ENCODE measurements at places on chromosomes 2 and 18. TPM values are rescaled to one million over a fixed set of nuclear protein-coding genes. Genes with fewer than 3 reads are reported as not detected.

LRP1B gene
- polyA plus RNA-seq, result 1.1 TPM

SEPTIN2 gene
- polyA plus RNA-seq, result 675 TPM

HOXD12 gene
- 0.32 TPM for polyA plus RNA-seq

CPLX4 gene
- 0.13 TPM for polyA plus RNA-seq

DCTN1 gene
- 142 TPM for polyA plus RNA-seq

GCG gene
- not detected for polyA plus RNA-seq

TFCP2L1 gene
- 68.0 TPM for polyA plus RNA-seq

CNOT11 gene
- polyA plus RNA-seq, result 67.0 TPM

POTEI gene
- 0.08 TPM for polyA plus RNA-seq

CD207 gene
- not detected for polyA plus RNA-seq

CENPA gene
- polyA plus RNA-seq, result 20.7 TPM

Measured in left kidney (tissue), 8 donors.